ENCODE measurements at places on chromosomes 1 and 21.

- DNase-seq: no peak
Measured at GRCh38 chr21:34878940-34879339, 170.2 kb downstream of the RUNX1 start.

DNA sequence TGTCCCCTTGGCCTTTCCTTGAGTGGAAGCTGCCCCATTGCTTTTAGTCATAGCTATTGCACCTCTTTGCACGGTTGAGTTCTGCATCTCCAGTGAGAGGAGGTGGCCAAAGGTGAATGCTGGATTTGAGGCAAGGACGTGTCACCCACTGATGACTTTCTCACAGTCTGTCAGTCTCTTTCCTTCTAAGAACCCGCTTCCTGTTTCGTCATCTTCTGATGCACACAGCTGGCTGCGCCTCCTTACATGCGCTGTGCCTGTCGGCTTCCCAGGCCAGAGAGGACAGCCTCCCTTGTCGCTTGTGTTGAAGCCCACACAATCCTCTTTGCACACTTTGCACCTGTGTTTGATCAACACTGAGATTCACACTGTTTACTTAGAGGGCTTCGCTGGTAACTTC is 41.8 kb upstream of the PWP2 start:
- DNase-seq: peak; percentile 62

- peak; percentile 32 for DNase-seq
Measured at GRCh38 chr21:38159355-38159754, 97.4 kb upstream of the KCNJ15 start.

GRCh38 chr1:236403905-236404696 is 10.0 kb downstream of the EDARADD start:
- DNase-seq: no peak

GRCh38 chr1:202049129-202049528 is 38.7 kb downstream of the ELF3 start:
- no peak for DNase-seq

DNA sequence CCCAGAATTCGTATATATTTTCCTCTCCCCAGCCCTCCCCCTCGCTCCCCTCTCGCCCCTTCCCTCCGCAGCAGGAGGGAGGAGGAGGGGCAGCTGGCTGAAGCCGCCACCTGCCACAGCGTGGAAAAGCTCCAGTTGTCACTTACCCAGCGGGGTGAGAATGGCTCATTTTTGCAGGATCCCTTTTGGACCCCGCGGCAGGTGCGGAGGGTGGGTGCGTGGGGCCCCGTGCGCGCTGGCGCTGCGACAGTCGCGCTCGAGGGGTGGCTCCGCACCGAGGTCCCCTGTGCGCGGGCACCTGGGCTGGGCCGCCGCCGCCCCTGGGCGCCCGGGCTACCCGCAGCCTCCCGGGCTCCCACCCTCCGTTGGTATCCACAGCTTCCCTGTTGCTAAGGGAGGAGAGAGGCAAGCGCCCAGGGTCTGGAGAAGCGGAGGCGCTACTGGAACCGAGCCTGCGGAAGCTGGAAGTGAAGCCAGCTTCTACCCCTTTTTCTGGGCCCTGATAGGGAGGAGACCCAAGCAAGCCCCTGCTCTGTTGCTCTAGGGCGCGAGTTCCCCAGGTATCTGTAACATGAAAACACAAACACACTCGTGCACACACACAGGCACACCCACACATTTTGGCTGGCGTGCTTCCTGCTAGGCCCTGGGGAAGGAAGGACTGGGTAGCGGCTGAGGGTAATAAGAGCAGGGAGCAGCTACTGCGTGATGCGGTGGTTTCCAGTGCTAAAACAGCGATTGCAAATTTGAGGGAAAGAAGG is at the start of gene ERICH3:
Gene ERICH3, minus strand, starts transcription at position 442 of the 761 bp plus-strand sequence. Its CDS starts 273 bp downstream, at position 169.
- no peak for DNase-seq

- DNase-seq: no peak
Measured at GRCh38 chr1:67573311-67573872, 111.6 kb upstream of the GADD45A start.

GRCh38 chr1:184053881-184054280 is 2.4 kb downstream of the TSEN15 start:
- no peak for DNase-seq

DNA sequence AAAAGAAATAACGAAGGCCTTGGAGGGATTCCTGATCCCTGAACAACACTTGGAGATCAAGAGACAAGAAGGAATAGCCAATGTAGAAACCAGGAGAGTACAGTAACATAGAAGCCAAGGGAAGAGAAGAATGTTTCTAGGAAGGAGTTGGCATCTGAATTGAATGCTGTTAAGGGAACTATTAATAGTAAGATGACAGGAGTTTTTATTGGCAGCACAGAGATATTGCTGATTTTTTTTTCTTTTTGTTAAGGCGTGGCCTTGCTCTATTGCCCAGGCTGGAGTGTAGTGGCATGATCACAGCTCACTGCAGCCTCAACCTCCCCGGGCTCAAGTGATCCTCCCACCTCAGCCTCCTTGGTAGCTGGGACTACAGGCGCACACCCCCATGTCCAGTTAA is 9.6 kb upstream of the SFT2D2 start:
- no peak for DNase-seq

DNA sequence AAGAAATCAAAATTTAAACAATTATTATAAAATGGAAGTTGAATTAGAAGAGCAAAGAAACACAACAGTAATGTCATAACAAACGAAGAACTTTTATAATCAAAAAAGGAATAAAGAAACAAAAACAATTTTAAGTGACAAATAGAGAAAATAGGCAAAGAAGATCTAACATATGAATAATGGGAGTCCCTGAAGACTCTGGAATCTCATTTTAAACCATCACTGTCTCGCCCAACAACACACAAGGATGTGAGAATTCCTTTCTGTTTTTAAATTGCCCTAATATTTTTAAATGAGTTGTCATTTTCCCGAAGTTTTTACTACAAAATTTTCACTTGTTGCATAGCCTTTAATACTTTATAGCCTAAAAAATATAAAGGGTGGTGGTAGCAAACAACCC is 4.3 kb upstream of the NDC1 start:
- DNase-seq: no peak

GRCh38 chr1:217482356-217483102 is 148.4 kb downstream of the GPATCH2 start:
- DNase-seq: peak; percentile 42

GRCh38 chr1:160800142-160800541 is 4.2 kb downstream of the LY9 start:
- DNase-seq: no peak

- DNase-seq: no peak
Measured at GRCh38 chr1:232183802-232184201, 446.1 kb downstream of the SIPA1L2 start.

- no peak for DNase-seq
Measured at GRCh38 chr1:113444857-113445256, 54.5 kb downstream of the MAGI3 start.

Data from stimulated activated CD8-positive, alpha-beta memory T cell treated with anti-CD3 and anti-CD28 coated beads, Interleukin-2, amount 100 ng/mL, for 48 hours (primary cell).